ENCODE measurements at places on chromosomes 2 and 18. TPM values are rescaled to one million over a fixed set of nuclear protein-coding genes. Genes with fewer than 3 reads are reported as not detected.

DNA sequence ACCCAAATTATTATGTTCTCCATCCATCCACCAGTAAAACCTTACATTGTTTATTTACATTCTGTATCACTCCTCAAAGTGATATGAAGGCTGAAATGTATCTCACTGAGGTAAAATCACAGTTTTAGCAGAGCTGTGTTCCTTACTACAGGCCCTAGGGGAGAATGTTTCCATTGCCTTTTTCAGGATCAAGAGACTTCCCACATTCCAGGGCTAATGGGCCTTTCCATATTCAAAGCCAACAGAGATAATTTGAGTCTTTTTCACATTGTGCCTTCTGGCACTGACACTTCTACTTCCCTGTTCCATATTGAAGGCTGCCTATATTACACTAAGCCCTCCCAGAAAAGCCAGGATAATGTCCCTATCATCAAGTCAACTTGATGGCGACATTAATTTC is 20.0 kb downstream of the NETO1 start:
- H3K27ac ChIP-seq, result no peak overlapping the region
- no peaks in the 10 kb centered on the region for H3K4me1 ChIP-seq

GRCh38 chr2:132891498-132891897 is 221.5 kb upstream of the LYPD1 start:
- no peak overlapping the region for H3K4me3 ChIP-seq
- H3K36me3 ChIP-seq, result no peaks in the 10 kb centered on the region
- no peaks in the 10 kb centered on the region for H3K27me3 ChIP-seq
- H3K27ac ChIP-seq, result no peak overlapping the region
- no peak for DNase-seq

DNA sequence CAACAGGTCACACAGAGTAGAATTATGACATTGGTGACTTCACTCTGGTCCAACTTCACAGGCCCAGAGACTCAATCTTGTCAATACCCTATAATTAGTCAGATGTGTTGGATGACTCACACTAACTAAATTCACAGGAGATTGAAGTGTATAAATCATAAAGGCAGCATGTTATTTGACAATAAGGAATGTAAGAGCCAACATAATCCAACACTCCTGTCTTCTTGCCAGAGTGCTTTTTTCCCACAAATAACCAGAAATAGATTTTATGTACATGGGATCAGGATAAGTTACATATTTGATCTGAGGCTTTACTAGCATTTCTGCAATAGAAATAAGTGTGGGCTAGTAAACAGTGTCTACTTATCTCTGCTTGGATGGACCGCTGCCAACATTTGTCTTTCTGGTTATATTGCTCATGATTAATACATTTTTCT is 42.2 kb upstream of the ZSWIM2 start:
- no peaks in the 10 kb centered on the region for H3K36me3 ChIP-seq
- H3K27ac ChIP-seq, result no peak overlapping the region
- H3K4me1 ChIP-seq, result peaks cover 3% of the 10 kb centered on the region
- H3K27me3 ChIP-seq, result no peaks in the 10 kb centered on the region

- H3K36me3 ChIP-seq, result no peaks in the 10 kb centered on the region
- H3K4me3 ChIP-seq, result no peak overlapping the region
- no peaks in the 10 kb centered on the region for H3K27me3 ChIP-seq
- no peak overlapping the region for H3K27ac ChIP-seq
- no peak for DNase-seq
These were observed 1200.9 kb downstream of the DSC3 start for GRCh38 chr18:29841631-29842030.

DNA sequence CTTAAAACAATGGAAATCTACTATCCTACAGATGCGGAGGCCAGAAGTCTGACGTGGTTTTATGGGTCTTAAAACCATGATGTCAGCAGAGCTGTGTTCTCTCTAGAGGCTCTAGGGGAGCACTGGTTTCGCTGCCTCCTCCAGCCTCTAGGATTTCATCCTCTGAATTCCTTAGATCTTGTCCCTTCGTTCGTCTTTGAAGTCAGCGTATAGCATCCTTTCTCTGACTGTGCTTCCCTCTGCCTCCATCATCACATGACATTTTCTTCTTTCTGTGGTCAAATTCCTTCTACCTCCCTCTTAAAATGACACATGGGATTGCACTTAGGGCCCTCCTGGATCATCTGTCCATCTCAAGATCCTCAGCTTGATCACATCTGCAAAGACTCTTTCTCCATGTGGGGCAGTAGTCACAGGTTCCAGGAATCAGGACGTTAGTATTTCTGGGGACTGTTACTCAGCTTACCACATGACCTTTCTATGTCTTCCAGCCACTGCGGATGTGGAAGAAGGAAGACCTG is 22.7 kb upstream of the NCK2 start:
- no peaks in the 10 kb centered on the region for H3K36me3 ChIP-seq
- DNase-seq, result peak; percentile 38
- H3K4me3 ChIP-seq, result no peak overlapping the region
- peaks cover 5% of the 10 kb centered on the region for H3K4me1 ChIP-seq
- H3K27ac ChIP-seq, result no peak overlapping the region

DNA sequence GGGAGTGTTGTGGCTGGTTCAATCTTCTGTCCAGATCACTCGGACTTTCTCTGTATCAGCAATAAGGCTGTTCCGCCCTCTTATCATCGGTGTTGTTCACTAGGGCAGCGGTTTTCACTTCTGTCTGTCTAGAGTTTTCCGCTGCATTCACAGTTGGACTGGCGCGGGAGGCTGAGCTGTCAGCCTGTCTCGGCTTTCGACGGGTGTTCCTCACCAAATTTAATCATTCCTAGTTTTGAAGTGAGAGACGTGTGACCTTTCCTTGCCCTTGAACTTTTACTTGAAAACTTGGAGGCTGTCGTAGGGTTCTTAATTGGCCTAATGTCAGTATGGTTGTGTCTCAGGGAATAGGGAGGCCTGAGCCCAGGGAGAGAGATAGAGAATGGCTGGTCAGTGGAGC is 108.3 kb downstream of the NFATC1 start:
- no peak overlapping the region for H3K4me3 ChIP-seq
- peaks cover 56% of the 10 kb centered on the region for H3K4me1 ChIP-seq
- no peaks in the 10 kb centered on the region for H3K36me3 ChIP-seq
- DNase-seq, result no peak
- no peaks in the 10 kb centered on the region for H3K27me3 ChIP-seq
- H3K27ac ChIP-seq, result peak overlapping the region; percentile 78

GRCh38 chr2:239400596-239401066 is at the start of gene HDAC4:
HDAC4 (minus strand) TSS chr2:239401020; CDS start chr2:239352699, 48,321 bp downstream.
- H3K4me1 ChIP-seq, result peaks cover 15% of the 10 kb centered on the region
- H3K27me3 ChIP-seq, result no peaks in the 10 kb centered on the region
- H3K27ac ChIP-seq, result peak within 1 kb of the TSS; percentile 100
- no peak for DNase-seq

DNA sequence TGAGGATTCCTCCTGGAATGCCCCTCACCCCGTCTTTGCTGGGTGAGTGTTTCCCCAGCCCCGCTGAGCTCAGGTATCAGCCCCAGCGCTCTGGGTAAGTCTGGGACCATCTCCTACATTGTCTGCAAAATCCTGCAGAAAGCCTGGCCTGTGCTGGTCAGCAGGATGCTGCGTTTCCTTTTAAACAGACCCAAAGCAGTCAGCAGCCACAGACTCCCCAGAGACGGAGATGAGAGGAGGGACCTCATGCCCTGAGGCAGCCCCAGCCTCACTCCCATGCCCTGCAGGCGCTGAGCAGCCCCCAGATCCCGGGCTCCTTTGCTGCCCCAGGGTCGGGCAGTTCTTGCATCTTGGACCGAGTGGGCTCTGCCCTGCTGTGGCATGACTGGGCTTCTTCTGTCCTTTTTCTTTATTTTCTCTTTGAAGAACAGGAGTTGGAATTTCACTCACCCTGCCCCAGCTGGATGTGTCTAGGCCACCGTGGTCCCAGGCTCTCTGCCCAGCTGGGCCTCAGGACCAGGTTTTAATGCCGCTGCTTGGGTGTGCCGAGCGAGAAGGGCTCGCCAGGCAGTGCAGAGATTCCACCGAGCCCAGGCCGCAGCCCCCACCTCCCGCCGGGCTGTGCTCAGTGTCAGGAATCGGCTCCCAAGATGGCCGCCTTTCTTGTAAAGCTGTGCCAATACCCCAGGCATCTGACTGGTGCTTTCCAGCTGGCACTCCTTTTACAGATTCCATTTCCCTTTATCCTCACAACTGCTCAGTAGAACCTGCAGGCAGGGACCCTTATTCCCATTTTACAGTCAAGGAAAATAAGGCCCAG is 43.6 kb downstream of the ODC1 start:
- no peak overlapping the region for H3K27ac ChIP-seq
- H3K36me3 ChIP-seq, result peaks cover 20% of the 10 kb centered on the region
- H3K4me1 ChIP-seq, result peaks cover 22% of the 10 kb centered on the region
- no peaks in the 10 kb centered on the region for H3K27me3 ChIP-seq
- H3K4me3 ChIP-seq, result no peak overlapping the region
- DNase-seq, result no peak

The GPBAR1 gene
- total RNA-seq, result not detected

The SCYGR4 gene
- total RNA-seq, result not detected

GRCh38 chr18:11502368-11502767 is 107.0 kb upstream of the SLC35G4 start:
- H3K4me1 ChIP-seq, result no peaks in the 10 kb centered on the region
- DNase-seq, result no peak
- no peak overlapping the region for H3K27ac ChIP-seq

DNA sequence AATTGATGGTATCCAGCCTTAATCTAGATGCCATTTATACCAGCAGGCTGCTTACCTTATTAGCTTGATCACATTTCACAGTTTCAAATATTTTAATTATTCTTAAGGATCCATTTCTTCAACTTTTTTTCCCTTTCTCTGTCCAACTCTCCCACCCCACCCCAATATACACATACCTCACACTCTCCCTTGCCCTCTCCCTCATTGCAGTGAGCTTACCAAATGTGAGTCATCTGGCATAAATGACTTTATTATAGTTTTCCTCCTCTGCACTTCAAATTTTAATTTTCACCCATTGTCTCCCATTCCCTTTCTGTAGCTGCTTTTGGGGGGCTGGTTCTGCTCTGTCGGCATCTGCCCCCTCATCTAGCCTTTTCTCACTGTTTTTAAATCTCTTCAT is 12.9 kb downstream of the HTR2B start:
- peaks cover 60% of the 10 kb centered on the region for H3K36me3 ChIP-seq
- H3K27ac ChIP-seq, result no peak overlapping the region
- H3K4me1 ChIP-seq, result no peaks in the 10 kb centered on the region
- no peaks in the 10 kb centered on the region for H3K27me3 ChIP-seq
- H3K4me3 ChIP-seq, result no peak overlapping the region
- DNase-seq, result no peak

DNA sequence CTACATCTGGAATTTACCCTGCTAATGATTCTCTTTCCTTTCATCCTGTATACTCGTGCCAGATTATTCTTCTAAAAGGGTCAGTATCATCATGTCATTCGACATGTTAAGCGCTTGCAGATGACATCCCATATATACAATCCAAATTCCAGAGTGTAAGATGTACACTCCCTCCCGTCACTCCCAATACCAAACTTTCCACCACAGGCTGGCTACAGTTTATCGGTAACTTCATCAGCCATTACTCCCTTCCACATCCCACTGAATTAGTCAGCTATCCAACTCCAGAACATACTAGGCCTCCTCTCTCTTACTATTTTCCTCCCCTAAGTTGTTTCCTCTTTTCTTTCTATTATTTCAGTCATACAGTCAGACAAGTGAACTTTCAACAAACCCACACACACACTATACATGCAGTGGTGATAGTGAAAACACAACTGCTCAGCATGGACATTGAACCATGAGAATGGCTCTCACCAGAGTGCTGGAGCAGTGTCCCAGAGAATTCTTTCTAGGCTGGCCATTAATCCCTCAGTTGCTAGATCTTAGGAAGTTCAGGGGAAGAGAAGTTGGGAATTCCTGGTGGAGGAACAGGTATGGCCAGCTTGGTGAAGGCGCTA is 10.6 kb upstream of the NMI start:
- H3K27ac ChIP-seq, result no peak overlapping the region
- H3K36me3 ChIP-seq, result no peaks in the 10 kb centered on the region
- no peak overlapping the region for H3K4me3 ChIP-seq
- H3K27me3 ChIP-seq, result no peaks in the 10 kb centered on the region
- no peak for DNase-seq

- no peaks in the 10 kb centered on the region for H3K36me3 ChIP-seq
- H3K4me1 ChIP-seq, result no peaks in the 10 kb centered on the region
- no peak overlapping the region for H3K4me3 ChIP-seq
- DNase-seq, result no peak
- H3K27me3 ChIP-seq, result peaks cover 5% of the 10 kb centered on the region
- H3K27ac ChIP-seq, result no peak overlapping the region
These were observed 5.9 kb downstream of the SLC9A4 start for GRCh38 chr2:102478686-102479470.

GRCh38 chr2:40039549-40039948 is 260.5 kb upstream of the THUMPD2 start:
- H3K4me1 ChIP-seq, result no peaks in the 10 kb centered on the region
- no peak overlapping the region for H3K27ac ChIP-seq
- no peak overlapping the region for H3K4me3 ChIP-seq
- DNase-seq, result no peak
- H3K36me3 ChIP-seq, result no peaks in the 10 kb centered on the region
- no peaks in the 10 kb centered on the region for H3K27me3 ChIP-seq

DNA sequence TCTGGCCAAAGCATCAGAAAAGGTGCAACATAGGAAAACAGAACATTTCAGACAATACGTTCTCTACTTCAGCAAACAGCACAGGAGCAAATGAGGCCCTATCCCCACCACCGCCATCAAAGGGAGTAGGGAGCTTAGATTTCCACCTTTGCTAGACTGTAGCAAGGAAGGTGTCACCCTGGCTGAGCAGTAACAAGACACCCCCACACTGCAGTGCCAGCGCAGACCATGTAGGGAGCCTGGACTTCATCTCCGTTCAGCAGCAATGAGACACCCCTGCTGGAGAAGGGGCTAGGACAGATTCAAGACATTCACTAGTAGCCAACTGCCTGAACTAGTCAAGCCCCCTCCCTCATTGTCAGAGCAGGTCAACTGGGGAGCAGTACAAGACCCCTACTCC is 160.1 kb upstream of the CBLN2 start:
- H3K36me3 ChIP-seq, result no peaks in the 10 kb centered on the region
- no peaks in the 10 kb centered on the region for H3K27me3 ChIP-seq
- no peak overlapping the region for H3K27ac ChIP-seq
- no peaks in the 10 kb centered on the region for H3K4me1 ChIP-seq
- no peak overlapping the region for H3K4me3 ChIP-seq

The ALLC gene
- not detected for total RNA-seq

- no peaks in the 10 kb centered on the region for H3K27me3 ChIP-seq
- no peak overlapping the region for H3K4me3 ChIP-seq
- H3K4me1 ChIP-seq, result no peaks in the 10 kb centered on the region
- H3K27ac ChIP-seq, result no peak overlapping the region
- H3K36me3 ChIP-seq, result no peaks in the 10 kb centered on the region
- DNase-seq, result no peak
These were observed 31.8 kb upstream of the KCNE4 start for GRCh38 chr2:223019987-223020717.

The CIDEA gene
- total RNA-seq, result not detected

DNA sequence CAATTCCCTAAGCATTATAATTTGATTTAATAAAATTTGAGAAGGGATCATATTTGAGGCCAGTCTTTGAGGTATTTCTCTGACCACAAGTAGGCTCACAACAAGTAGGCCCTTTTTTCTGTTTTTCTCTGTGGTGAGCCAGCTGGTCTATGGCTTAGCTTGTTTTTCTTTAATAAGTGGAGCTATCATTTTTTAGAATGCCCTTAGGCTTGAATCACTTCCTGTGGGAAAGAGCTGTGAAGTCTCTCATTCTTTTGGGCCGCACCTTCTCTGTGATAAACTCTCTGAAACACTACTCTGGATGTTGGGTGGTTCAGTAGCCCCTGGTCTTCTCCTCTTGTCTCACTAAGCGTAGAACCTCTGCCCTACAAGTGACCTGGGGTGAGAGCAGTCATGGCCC is 235.9 kb downstream of the SUCLG1 start:
- H3K4me3 ChIP-seq, result no peak overlapping the region
- no peaks in the 10 kb centered on the region for H3K36me3 ChIP-seq
- no peak for DNase-seq
- no peak overlapping the region for H3K27ac ChIP-seq

The DLX2 gene
- total RNA-seq, result 3.6 TPM

The SLC30A3 gene
- total RNA-seq, result 2.2 TPM

The ANO7 gene
- 4.1 TPM for total RNA-seq

The LHCGR gene
- total RNA-seq, result not detected

All from K562 (cell line).